NCI-H1048 (cell line): ENCODE measurements at places on chromosomes 1 and 21.

GRCh38 chr1:199223936-199224335 lies 585.1 kb downstream of the PTPRC start:
- DNase-seq = no peak

- no peak for DNase-seq
Measured at GRCh38 chr1:185279571-185279970, 37.5 kb downstream of the IVNS1ABP start.

DNA sequence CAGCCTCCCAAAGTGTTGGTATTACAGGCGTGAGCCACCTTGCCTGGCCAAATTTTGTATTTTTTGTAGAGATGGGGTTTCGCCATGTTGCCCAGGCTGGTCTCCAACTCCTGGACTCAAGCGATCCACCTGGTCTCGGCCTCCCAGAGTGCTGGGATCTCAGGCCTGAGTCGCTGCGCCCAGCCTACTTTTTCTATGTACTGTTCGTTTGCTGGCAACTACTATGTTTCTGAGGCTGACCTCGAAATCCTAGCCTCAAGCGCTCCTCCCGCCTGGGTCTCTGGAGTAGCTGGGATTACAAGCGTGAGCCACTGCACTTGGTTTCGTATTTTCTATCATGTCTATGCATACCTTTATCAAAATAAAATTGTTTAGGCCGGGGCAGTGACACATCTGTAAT lies 675 bp upstream of the TEKT2 start:
- no peak for DNase-seq

GRCh38 chr1:163401211-163401610 lies 79.5 kb downstream of the NUF2 start:
- no peak for DNase-seq

DNA sequence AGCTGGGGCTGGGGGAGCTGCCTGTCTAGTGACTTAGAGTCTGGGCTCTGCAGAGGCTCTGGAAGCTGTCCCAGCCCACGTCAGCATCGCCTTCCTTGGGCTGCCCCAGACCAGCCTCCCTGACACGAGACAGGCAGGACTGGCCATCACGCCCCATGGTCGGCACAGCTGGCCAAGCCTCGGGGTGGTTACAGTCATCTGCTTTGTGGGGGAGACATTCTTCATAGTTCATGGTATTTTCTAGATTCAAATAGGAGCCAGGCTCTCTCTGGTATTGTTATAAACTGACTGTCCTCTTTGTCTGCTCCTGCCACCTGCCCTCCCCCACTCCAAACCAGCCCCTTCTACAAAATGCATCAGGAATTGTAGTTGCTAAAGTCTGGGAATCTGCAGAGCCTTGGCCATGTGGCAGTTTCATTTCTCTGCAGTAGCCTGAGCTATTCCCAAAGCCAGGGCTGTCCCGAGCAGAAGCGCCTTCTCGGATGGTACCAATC lies 29.4 kb downstream of the OLFML2B start:
- no peak for DNase-seq

- no peak for DNase-seq
Measured at GRCh38 chr1:74328851-74329250, 93.7 kb downstream of the TNNI3K start.

DNA sequence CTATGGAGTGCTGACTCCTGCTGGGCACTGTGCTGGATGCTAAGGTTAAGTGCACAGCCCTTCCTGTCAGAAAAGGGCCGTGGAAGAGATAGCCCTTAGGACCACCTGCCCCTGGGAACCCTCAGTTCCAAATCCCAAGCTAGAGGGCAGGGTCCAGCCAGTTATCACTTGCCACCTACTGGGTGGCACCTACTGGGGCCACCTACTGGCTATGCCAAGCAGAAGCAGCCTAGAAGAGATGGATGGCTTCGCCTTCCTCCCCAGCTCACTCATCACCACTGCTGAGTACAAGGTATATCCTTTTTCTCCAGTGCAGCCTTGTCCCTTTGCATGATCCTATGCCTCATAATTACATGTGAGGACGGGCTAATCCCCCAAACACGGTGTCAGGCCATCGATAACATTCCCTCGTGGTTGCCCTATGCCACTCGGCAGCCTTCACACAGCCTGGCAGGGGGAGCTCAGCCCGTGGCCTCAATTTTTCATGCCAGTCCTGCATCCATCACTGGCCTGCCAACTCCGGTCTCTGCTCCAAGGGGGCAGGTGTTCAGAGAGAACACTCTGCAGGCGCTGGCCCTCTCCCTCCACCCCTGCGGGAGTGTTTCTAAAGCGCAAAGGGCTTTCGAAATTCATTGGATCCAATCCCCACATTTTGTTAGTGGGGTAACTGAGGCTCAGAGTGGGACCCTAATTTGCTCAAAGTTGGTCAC lies 49.0 kb downstream of the SYT2 start:
- DNase-seq = no peak

GRCh38 chr1:24142546-24143534 lies at the start of gene IL22RA1:
Gene IL22RA1, minus strand, starts transcription at chr1:24143140. Its CDS starts 58 bp downstream, at chr1:24143082.
- no peak for DNase-seq

DNA sequence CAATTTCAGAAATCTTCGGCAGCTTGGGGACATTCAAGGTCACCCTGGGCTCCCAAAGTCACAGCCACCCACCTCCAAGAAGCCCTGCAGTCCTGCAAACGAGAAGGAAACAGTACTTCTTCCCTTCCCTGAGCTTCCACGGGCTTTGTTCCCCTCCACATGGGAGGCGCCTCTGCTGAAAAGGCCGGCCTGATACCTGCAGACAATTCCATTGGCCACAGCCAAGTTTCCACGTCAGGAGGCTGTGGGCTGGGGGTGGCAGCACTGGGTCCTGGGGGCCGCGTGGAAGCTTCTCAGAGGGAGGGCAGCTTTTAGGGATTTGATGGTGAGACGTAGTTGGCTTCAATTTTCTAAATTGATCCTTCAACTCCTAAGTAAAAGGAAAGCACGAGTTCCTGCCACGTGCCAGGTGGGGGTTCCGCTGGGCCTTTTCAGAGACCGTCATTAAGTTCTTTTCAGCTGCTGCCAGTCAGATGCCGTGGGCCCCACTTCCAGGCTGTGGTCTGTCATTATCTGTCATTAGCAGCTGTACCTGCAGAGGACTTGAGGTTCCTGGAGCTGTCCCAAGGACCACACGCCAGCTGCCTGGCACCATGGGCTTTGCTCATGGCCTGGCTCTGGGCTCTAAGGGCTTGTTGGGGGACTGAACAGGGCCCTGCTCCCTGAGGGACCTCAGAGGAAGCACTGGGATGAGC lies 98.7 kb downstream of the CRYAA start:
- DNase-seq = no peak

DNA sequence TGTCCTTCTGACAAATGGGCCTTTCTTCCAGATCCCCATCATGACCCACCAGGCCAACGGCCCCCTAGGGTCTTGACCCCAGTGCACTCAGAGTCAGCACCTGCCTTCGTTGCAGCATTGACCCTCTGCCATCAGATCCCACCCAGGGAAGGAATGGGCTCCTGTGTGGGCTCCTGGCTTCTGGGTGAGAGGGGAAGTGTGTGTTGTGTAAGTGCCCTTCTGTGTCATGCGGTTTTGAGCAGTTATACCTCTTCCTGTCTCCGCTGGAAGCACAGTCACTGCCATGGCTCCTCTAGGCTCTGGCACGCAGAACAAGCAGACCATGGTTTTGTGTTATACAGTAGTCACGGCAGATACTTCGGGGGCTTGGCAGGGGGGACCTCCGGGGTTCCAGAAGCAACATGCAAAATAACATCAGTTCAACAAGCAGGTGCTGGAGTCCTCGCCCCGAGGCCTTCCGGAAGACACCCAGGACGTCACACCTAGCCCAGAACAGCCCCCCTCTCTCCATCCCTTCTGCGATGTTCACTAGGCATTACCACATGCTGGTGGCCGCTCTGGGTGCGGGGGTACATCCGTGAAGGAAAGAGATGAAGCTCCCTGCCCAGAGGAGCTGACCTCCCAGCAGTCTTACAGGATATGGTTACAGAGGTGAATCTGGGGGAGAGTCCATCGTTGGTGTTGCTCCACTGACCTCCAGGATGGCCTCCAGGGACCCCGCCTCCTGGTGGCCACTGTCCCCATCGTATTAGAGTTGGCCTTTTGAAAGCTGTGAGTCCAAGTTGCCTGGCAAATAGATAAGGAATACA lies 17.4 kb upstream of the KCNAB2 start:
- DNase-seq = no peak

DNA sequence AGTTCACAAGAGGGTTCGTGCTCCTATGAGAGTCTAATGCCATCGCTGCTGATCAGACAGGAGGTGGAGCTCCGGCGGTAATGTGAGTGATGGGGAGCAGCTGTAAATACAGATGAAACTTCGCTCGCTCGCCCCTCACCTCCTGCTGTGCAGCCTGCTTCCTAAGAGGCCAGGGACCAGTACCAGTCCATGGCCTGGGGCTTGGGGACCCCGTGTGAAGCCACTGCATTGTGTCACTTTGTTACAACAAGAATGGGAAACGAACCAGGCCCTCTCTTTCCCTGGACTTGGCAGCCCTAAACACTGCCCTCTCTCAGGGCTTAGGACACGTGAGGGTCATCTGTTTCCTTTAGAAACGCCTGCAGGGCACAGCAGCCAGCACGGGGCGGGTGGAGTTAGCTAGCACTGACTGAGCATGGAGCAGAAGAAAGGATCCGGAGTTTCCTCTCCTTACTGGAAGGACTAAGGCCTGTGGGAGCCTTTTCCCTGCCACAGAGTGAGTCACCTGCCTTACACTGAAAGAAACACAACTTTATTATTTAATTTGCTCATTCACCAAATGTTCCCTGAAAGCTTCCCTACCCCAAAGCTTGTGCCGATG lies 185.2 kb upstream of the TMEM51 start:
- DNase-seq = no peak

GRCh38 chr1:19552291-19553010 lies 67.1 kb upstream of the CAPZB start:
- no peak for DNase-seq

DNA sequence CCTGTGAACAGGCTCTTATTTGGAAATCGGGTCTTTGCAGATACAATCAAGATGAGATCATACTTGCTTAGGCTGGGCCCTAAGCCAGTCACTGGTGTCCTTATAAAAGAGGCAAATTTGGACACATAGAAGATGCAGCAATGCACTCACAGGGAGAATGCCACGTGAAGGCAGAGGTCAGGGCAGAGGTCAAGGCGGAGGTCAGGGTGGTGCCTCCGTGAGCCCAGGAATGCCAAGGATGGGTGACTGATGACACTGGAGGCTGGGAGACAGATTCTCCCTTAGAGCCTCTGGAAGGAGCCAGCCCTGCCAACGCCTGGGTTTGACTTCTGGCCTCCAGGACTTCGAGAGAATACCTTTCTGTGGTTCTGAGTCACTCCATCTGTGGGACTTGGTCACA lies 22.8 kb upstream of the C1orf174 start:
- DNase-seq = no peak

- DNase-seq = no peak
Measured at GRCh38 chr1:48198970-48199369, 23.5 kb upstream of the SLC5A9 start.

DNA sequence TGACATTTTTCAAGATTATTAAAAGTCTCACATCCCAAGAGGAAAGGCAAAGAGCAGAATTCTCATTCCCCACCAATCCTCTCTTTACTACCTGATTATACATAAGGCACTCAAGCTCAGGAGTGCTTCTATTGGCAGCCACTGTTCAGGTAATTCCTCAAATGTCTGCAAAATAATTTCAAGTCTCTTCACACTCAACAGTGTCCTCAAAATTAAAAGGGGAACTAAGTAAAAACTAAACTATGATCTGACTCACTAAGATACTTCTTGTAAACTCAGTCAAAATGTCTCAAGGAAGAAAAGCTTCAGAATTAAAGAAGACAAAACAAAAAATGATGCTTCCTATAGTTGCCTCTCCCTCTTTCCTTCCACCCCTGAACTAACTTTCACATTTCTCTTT lies 135.6 kb downstream of the GPATCH2 start:
- no peak for DNase-seq

- DNase-seq = no peak
Measured at GRCh38 chr1:175167861-175168260, 24.7 kb downstream of the KIAA0040 start.

DNA sequence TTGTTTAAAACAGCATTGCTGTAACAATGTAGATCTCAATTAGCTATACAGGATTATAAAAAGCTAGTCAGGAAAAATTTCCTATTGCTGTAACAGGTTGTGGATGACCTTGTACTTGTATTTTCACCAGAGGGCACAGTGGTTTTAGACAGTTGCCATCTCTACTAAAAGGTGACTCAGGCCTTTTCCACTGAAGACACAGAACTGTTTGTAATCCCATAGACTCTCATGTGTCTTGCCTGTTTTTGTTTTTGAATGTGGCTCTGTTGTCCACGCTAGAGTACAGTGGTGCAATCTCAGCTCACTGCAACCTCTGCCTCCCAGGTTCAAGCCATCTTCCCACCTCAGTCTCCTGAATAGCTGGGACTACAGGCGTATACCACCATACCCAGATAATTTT lies 5.9 kb downstream of the MTFR1L start:
- no peak for DNase-seq

GRCh38 chr1:151715726-151716404 lies 738 bp downstream of the CELF3 start:
- DNase-seq = no peak

DNA sequence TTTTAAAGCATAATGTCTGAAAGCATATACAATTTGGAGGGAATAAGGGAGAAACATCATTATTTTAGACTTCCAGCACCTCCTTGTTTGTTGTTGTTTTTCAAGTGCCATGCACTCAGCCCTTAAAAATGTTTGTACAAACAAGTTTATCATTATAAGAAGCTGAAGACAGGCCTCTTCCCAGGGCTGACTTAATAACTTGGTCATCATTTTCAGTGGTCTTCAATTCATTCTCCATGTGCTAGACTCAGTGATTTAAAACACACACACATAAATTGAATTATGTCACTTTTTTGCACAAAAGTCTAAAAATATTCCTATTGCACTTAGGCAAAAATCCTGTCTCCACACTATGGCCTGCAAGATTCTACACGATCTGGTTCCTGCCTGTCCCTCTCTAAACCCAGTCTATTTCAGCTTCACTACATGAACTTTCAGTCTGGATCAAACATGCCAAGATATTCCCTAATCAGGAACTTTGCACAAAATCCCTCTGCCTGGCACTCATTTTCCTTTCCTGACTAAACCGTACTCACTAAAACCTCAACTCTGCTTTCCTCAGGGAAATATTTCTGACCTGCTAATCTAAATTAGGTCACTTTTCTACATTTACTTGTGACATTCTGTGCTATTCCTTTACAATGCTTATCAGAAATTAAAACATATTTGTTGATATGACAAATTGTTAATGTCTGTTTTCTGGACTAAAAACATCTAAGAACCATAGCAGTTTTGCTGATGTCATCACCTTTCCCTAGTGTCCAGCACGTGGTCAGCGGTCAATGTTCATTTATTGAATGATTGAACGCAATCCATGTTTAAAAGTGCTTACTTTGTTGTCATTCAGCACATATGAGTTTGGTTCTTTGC lies 14.8 kb upstream of the GBP5 start:
- DNase-seq = no peak

DNA sequence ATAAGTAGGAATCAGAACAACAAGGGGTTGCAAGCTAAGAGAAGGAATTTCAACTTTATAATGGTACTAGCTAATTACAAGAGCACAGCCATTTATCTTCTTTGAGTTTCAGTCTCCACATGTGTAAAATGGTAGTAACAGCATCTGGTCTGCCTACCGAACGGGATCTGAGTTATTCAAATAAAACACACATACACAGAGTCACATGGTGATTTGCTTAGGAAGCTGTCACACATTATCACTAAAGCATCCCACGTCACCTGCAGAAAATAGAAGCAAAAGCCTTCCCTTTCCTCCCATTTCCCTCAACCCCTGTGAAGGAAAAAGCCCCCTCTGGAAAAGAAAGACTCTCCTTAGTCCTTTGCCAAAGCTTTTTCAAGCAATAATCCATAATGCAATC lies 389.7 kb downstream of the OMA1 start:
- no peak for DNase-seq

GRCh38 chr1:197910120-197910991 lies 6.8 kb upstream of the LHX9 start:
- no peak for DNase-seq

GRCh38 chr1:228003461-228004330 lies 3.1 kb upstream of the WNT3A start:
- no peak for DNase-seq
